ENCODE measurements at places on chromosomes 1 and 21.
A peak's percentile ranks its signal among the peaks of the same experiment; 100 is the strongest.

DNA sequence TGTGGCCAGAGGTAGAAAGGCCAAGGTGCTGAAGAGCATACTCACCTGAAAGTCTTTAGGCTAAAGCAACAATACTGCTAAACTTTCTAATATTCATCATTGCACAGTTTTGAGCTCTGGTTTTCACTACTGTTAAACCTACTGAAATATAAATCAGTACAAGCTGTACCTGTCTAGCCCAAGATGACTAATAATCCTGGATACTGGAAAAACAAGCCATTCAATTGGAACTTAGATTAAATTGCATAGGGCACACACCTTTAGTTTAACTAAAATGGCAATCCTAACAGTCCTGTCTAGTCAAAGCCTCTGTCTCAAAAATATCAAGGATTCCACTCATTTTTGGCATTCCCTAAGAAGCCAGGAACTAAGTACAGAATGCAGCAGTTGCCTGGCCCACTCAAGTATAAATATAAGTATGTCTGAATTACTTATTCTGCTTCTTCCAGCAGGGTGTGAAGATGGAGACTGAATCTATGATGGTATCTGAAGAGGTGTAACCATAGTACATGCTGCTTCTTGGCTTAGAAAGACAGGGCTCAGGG lies 3.1 kb downstream of the CHML start:
- no peak for DNase-seq

- no peak for DNase-seq
These were observed 17.2 kb downstream of the DPYD start for GRCh38 chr1:97903626-97904025.

DNA sequence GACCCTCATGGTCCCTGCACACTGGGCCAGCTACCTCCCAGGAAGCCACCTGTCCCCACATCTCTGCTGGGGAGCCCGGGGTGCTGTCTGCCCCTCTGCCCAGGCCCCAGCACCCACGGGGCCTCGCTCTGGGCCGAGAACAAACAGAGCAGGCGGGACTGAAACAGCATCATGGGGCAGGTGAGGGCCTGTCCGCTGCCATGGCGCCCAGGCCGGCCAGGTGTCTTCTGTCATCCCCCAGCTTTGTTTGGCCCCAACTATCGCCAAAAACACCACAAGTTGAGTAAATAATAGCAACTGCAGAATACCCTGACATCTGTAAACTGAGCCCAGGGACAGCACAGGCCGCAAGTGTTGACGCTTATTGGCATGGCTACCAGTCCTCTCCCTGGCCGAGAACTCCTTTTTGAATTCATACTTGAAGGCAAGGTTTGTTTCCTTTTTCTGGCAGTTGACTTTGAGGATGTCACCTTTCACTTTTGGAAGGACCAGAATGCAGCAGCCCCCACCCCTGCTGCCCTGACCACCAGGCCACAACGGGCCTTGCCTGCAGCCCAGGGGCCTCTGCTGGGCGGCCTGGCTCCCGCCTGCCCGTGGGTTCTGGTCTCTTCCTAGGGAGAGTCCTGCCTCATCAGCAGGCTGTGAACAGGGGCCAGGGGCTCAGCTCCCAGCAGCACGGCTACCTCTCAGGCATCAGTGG lies 152.7 kb downstream of the CASZ1 start:
- no peak for DNase-seq

GRCh38 chr1:215569986-215570824 lies 3.1 kb downstream of the KCTD3 start:
- DNase-seq: no peak

GRCh38 chr1:26162220-26162709 lies 3.4 kb downstream of the FAM110D start:
- DNase-seq: no peak

DNA sequence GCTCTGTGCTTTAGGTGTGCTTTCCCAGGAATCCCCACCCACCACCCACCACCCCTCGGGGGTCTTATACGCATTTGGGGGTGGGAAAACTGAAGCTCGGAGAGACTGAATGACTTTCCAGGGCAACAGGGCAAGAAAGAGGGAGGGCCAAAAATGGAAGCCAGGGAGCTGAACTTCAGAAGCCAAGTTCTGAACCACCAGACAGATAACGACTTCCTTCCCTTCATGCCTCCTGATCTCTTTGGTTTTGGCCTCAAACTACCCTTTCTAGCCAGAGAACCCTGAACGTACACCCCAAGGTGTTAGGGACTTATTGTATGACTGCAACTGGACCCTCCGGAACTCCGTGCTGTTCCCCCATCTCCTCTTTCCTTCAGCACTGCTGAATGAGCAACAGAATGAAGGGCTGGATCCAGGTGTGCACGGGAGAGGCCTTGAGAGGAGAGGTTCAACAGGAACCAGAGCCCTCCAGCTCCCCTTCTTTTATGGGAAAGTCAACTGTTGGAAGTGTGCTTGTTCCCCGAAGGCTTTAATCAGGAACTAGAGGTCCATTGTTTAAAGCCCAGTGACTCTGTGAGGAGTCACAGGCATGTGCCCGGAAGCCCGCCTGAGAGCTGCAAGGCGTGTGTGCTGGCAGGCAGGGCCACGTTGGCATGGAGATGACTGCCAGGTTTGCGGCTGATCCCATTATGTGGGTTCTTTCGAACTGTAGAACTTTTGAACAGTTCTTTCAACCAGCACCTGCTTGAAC lies 3.1 kb downstream of the BACE2 start:
- DNase-seq: no peak

DNA sequence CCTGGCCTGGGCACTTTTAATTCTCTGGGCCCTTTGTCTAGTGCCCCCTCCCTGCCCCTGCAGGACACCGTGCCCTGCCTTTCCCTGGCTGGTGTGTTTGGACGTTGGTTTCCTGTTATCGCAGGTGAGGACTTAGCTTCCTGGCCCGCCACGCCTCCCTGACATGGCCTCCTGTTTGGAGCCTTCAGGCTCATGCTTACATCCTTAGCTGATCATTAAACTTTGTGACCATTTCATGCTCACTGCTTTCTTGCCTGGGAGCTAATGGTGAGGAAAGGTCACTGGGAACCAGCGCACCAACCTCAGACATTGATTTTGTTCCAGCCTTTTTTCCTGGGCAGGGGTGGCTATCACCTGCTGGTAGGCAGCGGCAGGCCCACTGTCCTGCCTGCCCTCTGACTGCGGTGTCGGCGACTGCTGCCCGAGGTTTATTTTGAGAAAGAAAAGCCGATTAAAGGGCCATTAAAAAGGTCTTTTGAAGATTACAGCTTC lies 3.7 kb downstream of the PFKL start:
- DNase-seq: no peak

DNA sequence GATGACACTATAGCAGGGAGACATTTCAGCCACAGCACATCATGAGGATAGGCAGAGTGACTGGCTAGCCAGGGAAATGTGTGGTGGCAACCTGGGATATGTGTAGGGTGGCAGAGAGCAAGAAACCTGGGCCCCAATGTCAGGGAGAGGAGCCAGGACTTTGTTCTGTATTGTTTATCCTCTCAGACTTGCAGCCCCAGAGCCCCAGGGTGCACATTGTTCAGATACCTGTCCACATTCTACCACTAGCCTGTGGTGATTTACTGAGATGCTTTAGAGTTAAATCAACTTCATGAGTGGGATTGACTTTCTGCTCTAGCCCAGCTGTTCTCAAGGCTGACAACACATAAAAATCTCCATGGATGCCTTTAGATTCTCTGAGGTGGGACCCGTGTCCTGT lies 61.5 kb downstream of the MAB21L3 start:
- no peak for DNase-seq

DNA sequence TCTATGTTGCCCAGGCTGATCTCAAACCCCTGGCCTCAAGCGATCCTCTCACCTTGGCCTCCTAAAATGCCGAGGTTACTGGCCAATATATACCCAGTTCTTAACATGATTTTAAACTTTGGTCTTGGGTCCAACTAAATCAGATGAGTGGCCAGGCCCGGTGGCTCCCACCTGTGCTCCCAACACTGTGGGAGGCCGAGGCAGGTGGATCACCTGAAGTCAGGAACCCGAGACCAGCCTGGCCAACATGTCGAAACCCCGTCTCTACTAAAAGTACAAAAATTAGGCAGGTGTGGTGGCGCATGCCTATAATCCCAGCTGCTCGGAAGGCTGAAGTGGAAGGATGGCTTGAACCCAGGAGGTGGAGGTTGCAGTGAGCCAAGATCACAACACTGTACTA lies 29.6 kb downstream of the TOMM20 start:
- no peak for DNase-seq

DNA sequence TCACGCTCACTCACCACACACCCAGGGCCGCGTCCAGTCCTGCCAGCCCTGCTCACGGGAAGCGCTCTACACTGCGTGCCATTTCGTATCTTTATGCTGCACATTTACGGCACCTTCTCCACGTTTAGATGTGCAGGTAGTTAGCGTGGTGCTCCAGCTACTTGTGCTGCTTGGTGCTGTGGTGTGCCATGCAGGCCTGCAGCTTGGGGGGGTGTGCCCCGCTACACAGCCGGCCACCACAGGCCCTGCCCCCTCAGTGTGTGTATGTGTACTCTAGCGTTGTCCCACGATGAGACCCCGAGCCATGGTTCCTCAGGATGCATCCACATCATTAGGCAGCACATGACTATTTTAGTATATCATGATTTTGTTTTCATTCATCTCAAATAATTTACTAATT lies 38.3 kb downstream of the SNAP47 start:
- no peak for DNase-seq

GRCh38 chr1:218349348-218350034 lies 4.4 kb downstream of the TGFB2 start:
- no peak for DNase-seq

GRCh38 chr1:84122780-84123382 lies 21.2 kb upstream of the PRKACB start:
- no peak for DNase-seq

DNA sequence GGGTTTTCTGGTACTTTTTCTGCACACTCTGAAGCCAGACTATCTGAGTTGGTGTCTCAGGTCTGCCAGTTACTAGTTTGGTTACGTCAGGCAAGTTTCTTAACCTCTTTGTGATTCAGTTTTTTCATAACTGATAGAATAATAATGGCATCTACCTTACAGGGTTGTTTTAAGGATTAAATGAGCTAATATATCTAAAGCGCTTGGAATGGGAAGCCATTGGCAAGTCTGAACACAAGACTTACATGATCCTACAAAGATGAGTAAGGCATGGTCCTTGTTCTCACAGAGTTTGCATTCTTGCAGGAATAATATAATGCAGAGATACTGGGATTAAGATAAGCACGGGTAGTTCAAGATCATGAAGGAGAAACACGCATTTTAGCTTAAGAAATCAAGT lies 9.2 kb upstream of the DENND2D start:
- no peak for DNase-seq

DNA sequence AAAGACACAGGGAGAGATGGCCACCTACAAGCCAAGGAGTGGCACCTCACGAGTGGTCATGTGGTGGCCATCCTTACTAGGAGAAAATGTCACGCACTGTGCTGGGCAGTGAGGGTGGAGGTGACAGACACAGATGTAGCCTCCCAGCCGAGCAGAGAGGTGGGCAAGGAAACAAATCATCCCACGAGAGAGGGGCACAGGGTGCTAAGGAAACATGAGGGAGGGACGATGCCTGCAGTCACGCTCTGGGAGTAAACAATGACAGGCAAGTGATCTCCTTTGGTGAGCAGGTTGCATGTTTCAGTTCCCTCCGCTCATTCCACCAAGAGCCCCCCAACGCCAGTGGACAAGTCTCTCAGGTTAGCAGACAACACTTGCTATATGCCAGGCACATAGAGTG lies 65.8 kb downstream of the CD247 start:
- no peak for DNase-seq

DNA sequence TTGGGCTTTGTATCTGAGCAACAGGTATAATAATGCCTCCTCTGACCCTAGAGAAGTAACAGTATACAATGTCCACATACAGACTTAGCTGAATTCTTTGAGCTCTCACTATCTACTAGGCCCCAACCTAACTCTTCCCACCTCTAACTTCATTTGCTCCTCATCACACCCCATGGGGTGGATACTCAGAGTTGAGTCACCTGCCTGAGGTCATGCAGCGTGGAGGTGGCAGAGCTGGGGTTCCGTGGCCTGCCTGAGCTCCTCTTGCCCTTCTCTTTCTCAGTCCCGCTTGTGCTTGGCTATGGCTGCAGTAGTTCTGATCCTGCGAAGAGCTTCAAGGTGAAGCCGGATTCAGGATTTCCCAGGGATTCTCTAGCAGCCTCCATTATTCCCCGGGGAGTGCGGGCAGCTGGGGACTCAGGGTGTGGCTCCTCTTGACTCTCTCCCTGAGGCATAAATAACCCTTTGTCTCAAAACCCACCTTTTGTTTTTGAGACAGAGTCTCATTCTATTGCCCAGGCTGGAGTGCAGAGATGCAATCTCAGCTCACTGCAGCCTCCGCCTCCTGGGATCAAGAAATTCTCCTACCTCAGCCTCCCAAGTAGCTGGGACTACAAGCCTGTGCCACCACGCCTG lies 29.9 kb upstream of the ACTL8 start:
- DNase-seq: no peak

DNA sequence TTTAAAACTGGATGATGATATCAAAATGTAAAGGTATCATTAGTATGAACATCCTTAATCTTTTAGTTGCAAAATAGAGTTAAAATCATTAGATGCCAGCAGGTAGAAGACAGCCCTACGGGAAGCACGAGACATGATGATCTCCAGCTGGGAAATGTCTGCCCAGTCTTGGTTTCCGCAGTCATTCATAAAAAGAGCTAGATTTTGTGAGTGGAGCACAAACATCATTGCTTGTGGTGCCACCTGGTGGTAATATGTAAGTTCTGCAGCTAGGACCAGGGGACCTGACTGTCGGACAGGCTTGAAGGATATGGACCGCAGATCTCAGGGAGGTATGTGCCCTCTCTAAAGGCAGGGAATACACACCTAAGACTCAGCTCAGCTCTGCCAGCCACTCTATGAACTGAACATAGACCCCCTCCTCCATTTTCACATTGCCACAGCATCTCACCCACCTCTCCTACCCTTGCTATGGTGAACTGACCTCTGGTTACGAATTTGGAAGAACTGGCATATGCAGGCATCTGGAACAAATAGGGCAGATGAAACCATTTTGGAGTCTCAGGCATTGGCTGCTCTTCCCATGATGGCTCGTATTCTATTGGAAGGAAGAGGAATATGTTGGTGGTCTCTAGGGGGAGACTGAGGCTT lies 9.2 kb downstream of the FCMR start:
- peak; percentile 58 for DNase-seq

DNA sequence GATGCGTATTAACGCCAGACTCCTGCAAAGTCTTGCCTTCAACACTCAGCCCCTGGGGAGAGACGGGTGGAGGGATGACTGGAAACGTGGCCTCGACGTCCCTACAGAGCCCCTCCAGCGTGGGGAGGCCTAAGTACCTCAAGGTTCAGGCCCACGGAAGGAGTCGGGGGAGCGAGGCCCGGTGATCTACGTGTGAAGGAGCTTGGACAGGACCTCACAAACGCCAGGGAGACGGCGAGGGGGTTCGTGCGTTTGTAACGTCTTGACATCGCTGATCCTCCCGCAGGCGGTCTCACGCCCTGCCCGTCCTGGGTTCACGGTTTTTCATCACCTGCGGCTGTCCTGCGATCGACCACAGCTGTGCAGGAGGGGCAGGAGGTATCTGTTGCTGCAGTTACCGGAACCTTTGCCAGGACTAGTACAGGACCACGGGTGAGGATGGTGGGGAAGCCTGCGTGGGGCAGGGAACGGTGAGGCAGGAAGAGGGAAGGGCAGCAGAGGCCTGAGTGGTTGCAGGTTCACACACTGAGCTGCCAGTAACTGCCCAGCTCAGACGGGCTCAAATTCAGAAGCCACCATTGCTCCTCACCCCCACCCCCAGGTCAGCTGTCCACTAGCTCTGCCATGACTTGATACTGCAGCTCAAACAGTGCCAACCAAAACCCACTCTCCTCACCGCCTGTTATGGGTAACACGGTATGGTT lies 889 bp upstream of the CCNL2 start:
- no peak for DNase-seq
